ENCODE measurements at places on chromosomes 1 and 21.

DNA sequence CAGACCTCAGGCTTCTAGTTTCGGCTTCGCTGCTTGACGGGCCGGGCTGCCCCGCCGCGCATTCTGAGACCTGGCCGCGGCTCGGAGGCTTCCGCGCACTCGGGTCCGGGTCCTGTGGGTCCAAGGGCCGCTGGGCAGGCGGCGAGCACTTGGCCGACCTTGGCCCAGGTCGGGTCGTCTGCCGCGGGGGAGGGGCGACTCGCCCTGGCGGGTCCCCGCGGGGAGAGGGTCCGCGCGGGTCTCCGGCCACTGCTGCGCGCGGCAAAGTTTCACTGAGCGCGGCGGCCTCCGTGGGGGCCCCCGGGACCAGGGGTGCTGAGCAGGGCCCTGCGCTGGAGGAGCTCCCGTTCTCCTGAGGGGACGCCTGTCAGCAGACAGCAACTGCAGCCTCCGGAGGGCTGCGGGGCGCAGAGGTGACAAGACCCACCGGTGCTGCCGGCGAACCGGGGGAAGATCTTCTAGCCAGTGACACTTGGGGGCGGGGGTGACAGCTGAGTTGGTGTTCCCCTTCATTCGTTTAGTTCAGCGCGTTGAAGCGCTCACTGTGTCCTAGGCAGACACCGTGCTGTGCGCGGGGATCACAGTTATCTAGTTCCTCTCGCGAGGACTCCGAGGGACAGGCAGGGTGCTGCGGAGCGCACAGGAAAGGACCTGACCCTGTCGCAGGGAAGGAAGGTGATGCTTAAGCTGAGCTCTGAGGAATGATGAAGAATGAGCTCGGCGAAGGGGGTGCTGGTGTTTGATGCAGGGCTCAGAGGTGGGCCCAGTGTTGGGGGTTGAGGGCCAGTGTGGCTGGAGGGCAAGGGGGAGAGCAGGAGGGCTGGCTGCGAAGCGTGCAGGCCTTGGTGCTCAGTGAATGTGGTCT lies 725 bp downstream of the MTFR1L start:
- no peak for DNase-seq

DNA sequence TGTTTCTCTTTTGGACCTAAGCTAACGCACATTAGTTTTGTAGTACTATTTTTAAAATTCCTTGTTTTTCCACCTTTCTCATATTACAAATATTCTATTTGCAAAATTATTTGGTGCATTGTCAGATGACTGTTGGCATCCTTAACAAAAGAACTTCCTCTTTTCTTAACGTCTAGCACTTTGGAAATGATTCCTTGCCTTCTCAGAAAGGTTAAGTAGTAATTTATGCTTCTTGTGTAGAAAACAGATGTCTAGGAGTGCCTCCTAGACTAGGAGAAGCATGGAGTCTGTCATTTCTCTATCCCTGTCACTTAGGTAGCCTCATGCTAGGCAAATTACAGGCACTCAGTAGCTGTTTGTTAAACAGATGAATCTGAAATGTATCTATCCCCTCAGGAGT lies 64.4 kb downstream of the HSPA13 start:
- DNase-seq, result no peak

- no peak for DNase-seq
These were observed 32.9 kb downstream of the IFI44 start for GRCh38 chr1:78682496-78682895.

GRCh38 chr21:32456497-32456918 lies 44.0 kb downstream of the EVA1C start:
- no peak for DNase-seq

- DNase-seq, result no peak
These were observed 27.8 kb downstream of the ILDR2 start for GRCh38 chr1:166947398-166948043.

- no peak for DNase-seq
These were observed 269.7 kb downstream of the PTBP2 start for GRCh38 chr1:96991261-96991660.
